Colonic mucosa (tissue), 4 donors: ENCODE measurements at places on chromosomes 7 and 10.

DNA sequence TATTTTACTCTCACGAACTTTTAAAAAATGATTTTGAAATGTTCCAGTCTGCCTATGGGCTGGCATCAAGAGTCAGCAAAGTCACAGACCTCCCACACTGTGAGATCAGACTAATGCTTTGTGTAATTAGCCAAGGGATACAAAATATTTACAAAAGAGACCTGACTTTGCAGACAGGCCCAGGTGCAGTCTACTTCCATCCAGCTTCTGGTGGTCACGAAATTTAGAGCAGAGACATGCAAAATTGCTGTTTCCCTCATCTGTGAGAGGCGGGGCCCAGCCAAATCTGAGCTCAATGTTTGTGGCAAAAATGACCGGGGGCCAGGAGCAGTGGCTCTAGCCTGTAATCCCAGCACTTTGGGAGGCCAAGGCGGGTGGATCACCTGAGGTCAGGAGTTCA lies 82.5 kb upstream of the PITRM1 start:
- DNase-seq: no peak

DNA sequence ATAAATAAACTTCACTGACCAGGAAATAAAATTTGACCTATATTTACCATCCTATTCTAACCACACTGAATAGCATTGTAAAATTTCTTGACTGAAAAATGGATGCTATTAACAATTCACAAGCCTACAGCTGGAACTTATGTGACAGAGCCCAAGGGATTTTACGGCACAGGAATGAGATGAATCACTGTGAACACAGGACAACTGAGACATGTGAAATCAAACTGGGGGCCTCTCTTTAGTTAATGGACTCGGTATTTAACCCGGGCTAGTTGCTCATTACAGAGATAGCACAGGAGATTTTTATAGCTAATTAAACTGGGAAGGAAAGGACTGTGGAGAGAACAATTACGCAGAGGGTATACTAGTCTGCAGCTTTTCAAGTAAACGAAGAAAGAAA lies 100.6 kb downstream of the MICU1 start:
- DNase-seq: no peak

- DNase-seq: no peak
These were observed 118.2 kb downstream of the CACNA2D1 start for GRCh38 chr7:82325416-82325815.

DNA sequence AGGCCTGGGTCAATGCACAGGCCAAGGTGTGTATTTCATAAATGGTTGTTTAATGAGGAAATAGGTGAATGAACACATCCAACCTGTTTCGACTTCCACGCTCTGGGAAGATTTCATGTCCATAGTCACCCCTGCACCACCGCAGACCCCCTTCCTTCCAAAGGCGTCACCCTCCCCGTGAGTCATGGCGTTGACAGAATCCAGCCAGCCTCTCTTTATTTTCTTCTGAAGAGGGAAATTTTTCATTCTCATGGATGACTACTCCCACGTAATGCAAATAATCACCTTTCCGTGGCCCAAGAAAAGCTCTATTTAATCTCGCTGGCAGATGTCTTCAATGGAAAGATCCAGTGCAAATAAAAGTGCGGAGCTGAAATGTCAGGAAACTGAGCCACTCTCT lies 75.3 kb upstream of the FOXK1 start:
- no peak for DNase-seq

DNA sequence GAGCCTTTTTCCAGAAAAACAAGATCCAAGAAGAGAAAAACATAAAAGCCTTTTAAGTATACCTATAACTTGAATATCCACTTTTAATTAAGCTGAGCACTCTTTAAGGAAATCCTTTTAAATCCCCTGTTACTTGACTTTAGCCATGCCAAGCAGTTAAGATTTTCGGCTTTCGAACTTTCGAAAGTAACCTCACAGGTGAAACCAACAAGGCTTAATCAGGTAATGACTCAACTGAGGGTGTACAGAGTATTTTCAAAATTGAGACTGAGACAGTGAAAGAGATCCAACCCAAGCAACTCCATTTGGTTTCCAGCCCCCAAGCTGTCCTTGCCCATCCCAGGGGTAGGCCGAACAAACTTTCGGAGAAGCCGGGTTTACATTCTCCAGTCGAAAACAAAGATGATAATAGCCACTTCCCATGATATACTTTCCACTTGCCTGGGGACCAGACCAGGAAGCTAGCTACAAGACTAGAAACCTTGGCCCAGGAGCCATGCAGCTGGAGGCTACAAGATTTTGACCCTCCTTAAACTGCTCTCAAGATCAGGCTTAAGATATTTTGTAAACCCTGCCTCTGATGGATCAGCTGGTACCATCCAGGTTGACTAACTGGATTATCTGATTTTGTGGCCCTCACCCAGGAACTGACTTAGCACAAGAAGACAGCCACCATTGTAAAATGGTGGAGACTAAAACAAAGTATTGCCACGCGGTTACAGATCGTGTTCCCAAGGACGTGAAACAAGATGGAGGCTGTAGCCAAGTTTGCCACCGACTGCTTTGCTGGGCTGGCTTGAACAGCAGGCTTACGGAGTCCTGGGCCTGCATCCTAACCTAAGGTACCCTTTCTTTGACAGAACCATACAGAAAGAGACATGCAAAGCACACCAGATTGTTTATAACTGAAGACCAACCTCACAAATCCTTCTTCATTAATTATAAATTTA lies 32.3 kb downstream of the C1GALT1 start:
- DNase-seq: no peak

DNA sequence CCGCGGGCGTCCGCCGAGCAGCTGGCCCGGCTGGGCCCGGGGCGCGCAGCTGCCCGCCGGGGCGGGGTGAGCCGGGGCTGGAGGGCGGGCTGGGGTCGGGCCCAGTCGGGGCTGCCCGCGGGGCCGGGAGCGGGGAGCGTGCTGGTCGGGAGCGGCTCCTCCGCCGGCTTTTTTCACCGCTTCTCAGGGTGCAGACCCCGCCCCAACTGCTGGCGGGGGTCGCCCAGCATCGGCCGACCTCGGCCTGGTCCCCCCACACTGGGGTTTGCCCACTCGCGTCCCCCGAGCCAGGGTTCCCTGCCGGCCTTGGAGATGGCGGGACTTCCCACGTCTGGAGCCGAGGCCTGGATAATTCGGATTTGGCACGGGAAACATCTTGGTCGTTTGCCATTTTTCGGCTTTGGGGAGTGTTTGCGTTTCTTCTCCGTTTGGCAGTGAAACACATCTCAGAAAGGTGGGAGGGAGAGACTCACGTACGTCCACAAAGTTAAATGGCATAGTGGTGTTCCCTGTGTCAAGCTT lies 432 bp downstream of the TMEM248 start:
- peak; percentile 49 for DNase-seq

GRCh38 chr7:74029089-74029785 lies 1.3 kb downstream of the ELN start:
- no peak for DNase-seq

- DNase-seq: no peak
These were observed 18.1 kb downstream of the CEP55 start for GRCh38 chr10:93514521-93514920.

DNA sequence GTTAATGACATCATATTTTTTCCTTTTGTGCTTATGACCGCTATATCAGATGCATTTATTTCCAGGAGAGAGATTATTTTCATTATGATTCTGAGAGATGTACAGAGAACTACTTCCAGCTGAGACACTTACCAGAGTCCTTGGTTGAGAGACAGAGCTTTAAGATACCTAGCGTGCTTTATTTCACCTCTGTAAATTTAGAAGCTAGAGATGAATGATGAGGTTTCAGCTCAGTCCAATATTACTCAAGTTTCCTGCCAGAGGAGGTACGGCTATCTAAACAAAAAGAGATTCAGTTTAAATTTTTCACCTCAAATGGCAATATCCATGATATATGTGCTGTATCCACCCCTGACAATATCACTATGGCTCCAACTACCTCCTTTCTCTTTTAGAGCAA lies 182.6 kb upstream of the FAM3C start:
- DNase-seq: no peak

- DNase-seq: peak; percentile 17
These were observed 84.1 kb downstream of the CPXM2 start for GRCh38 chr10:123807444-123808035.

GRCh38 chr7:152699079-152699478 lies 23.1 kb upstream of the XRCC2 start:
- no peak for DNase-seq

DNA sequence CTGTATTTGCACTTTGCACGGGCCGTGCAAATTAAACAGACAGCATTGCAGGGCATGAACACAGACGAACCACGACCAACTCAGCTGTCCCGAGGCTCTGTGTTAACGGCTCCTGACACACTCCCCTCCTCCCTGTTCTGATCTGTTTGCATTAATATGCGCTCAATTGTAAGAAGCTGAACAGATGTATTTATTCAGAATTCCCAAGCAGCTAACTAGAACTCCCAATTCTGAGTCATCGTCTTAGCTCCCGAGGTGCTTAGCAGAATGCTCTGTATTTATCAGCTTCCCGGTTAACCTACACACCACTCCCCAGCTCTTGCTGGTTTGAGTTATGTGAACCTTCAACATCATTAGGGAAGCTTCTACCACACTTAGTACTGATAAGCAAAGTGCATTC lies 286.4 kb downstream of the PTPRN2 start:
- no peak for DNase-seq

DNA sequence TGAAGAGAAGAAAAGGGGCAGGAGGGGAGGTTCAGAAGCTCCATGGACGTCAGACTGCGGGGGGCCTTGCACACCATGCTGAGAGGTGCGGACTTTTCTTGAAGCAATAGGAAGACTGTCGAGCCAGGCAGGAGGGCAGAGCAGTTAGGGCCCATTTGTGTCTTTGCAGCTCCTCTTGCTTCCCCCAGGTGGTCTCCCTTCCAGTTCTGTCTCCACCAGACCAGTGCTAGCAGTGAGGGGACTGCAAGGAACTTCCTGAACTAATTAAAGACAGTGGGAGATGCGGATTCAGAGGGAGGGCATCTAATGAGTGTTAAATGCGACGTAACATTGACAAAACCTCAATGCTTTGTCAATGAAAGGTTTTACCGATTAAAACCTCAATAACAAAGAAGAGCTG lies 225.4 kb downstream of the USP6NL start:
- no peak for DNase-seq

DNA sequence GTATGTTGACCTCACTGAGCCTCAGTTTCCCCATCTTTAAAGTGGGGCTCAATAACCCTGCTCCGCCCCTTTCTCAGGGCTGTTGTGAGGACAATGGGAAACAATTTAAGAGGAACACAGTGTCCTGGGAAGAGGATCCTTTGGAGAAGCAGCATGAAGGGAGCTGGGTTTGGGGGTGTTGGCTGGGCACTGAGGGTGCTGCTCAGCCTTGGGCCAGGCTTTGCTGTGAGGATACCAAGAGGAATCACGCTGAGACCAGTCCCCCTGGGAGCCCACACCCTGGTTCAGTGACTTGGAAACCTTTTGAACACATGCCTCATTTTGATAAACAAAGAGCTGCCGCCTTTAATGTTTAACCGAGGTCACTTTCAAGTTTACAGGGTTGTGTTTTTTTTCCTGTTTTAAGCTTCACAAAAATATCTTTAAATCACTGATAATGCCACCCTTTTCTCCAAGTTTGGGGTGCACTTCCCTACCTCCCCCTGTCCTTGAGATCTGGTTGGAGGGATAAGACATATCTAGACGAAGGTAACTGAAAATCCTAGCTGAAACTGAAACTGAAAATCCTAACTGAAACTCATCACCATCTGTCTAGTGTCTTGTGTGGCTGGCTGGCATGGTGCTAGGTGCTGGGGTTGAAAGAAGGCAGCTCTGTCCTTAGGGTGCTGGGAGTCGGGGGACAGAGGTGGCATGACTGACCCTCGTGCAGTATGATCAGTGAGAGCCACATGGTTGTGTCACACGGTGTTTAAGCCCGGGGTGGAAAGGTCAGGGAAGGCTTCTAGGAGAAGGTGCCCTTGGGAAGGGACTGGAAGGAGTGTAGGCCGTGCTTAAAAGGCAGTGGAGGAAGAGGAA lies 27.7 kb downstream of the ZNF775 start:
- peak; percentile 65 for DNase-seq

DNA sequence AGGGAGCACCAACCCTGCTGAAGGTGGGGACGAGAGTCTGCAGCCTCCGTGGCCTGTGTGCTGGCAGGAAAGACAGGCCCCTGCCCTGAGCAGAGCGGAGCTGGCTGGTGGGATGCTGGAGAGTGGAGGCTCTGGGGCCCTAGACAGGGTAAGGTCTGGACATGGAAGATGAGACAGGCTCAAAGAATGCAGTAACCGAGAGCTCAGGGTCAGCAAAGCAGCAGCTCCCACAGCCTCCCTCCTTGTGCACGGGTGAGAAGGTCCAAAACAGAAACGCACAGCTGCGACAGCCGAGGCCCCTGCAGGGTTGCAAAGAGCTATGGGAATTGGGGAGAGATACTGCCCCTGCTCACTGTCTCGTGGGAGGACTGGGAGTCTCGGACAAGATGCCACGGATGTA lies 80.5 kb downstream of the TNS3 start:
- DNase-seq: no peak

- no peak for DNase-seq
These were observed 83.7 kb upstream of the PDGFA start for GRCh38 chr7:603152-603951.

- no peak for DNase-seq
These were observed 106.5 kb upstream of the SEMA3C start for GRCh38 chr7:81025360-81025759.

DNA sequence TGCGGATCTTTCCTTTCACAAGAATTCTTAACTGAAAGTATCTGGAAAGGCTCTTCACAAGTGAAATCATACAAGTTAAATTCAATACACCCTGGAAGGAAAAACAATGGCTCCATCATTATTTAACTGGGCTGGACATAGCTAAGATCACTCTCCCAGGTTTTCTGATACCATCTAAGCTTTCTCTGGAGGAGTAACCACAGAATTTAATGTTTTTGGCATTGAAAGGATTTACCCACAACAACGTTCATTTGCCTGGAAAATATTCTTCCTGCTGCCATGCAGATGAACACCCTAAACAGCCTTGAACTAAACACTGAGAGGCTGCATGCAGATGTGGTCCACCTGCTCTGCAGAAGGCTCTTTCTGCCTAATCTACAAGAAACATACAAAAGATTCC lies 4.3 kb downstream of the NEBL start:
- DNase-seq: no peak

GRCh38 chr7:55198634-55199392 lies 166.3 kb upstream of the LANCL2 start:
- no peak for DNase-seq

DNA sequence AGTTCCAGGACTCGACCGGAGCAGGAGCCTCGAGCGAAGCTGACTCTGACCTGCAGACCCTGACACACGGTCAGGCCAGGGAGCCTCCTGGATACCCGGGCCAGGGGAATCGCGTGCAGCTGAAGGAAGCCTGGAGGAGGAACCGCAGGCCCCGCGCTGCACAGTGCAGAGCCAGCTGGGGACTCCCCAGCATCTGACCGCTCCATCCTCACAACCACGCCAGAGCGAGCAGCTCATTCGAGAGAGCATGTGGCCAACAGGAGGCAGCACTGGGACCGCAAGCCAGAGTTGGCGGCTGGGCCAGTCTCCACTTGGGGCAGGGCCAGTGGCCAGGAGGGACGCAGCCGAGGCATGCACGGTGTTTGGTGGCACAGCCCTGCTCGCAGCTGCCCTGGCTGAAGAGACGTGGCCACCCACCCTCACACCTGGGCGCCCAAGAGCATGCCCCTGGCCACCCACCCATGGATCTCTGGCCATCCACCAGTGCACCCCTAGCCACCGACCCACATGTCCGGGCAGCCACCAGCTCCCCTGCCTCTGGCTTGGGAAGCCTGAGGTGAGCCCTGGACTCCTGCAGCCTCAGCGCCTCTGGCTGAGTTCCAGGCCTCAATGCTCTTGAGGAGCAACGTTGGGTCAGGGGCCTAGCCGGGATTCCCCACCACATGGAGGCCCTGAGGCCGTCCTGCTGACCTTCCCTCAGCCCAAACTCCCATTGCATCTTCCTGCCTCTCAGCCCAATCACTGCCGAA lies 213.9 kb downstream of the ELFN1 start:
- no peak for DNase-seq
